GM03348 (cell line): ENCODE measurements at places on chromosomes 4 and X.

DNA sequence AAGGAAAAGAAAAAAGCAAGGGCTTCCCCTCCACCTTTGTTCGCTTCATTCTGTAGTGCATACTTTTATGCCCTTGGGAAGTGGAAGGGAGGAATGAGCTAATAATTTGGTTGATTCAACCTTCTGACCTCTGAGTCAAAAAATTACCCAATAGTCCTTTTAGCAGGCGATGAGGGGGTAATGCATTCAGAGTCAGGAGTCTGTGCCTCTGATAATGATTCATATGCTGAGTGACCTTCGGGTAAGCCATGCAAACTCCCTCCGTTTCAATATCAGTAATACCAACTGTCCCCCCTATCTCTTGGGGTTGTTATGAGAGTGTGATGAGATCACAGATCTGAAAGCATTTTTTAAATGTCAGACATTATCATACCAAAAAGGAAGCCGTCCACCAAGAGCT lies 41.6 kb upstream of the ACSL4 start:
- peak; percentile 64 for DNase-seq

GRCh38 chr4:54746218-54746617 lies 88.5 kb downstream of the KIT start:
- DNase-seq = peak; percentile 25

DNA sequence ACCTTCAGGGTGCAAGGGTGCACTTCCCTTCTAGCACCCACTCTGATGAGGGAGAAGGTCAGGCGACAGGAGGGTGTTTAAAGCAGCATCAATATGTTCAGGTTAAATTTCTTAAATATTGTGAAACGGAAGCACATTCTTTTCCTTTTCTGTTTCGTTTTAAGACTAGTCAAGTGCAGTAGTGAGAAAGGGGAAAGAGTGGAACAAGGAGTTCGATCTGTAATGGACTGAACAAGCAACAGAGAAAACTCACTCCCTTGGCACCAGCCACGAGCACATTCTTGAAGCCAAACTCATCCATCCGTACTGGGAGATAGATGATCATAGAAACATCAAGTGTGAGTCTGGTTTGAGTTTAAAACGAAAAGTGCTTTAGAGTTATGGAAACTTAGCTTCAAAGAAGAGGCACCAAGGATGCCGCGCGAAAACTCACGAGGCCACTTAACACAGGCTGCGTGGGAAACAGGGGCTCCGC lies 815 bp downstream of the FAM53A start:
- DNase-seq = peak; percentile 76

DNA sequence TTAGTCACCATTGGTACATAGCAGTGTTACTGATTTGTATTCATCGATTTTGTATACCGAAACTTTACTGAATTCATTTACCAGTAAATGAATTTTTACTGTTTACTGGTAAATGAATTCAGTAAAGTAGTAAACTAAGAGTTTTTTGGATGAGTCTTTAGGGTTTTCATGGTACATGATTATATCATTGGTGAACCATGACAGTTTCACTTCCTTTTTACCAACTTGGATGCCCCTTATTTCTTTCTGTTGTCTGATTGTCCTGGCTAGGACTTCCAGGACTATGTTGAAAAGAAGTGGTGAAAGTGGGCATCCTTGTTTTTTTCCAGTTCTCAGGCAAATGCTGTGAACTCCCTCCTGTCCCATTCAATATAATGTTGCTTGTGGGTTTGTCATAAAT lies 494.9 kb downstream of the GALNTL6 start:
- no peak for DNase-seq

DNA sequence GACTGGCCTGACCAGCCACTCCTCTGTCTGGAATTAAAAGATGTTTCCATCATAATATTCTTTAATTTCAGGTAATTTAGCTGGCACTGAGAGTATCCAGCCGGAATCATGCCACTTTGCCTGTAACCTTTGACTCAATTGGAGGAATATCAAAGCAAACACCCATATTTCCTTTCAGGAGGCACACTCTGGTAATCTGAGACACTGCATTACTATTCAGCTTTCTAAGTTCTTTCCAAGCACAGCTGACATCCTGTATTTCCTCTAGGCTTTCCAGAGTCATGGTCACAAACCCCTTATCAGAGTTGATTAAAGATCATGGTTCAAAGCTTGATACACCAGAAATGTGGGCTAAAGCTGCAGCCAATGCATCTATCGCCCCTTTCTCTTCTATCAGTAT lies 29.3 kb downstream of the INTS12 start:
- no peak for DNase-seq

DNA sequence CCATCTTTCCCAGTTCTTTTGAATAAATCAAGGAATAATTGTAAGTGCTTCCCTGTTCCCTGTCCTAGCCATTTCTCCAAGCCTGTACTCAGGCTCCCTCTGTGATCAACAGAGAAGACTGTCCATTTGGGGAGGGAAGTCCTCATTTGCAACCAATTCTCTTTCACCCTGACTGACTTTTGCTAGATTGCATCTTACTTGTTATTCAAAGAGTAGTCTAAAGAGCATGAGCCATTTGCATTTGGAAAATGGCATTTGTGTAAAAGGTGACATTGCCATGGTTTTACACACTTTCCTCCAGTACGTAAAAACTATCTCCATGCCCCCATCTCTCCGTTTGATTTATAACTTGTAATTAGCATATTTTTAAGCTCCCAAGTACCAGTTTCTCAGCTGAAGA lies 110.6 kb downstream of the MBNL3 start:
- DNase-seq = no peak

DNA sequence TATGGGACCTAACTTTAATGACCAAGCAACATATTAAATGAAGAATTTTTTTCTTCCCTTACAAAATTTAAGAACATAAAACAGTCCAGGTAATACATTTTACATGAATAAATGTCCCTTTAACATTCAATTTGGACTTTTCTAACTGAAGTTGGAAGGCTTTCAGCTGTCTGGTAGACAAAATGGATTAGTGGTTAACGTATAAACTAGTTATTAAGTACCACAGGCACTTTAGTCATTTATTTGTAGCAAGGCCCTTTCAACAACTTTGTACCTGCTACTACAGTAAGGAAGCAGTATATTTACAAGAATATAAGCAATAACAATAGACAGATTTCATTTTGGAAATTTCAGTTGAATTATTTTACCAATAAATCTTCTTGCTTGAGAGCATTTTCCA lies 152.5 kb upstream of the TENT5D start:
- DNase-seq = no peak

- DNase-seq = no peak
Observed at GRCh38 chr4:54954656-54955388, 170.6 kb downstream of the KDR start.

DNA sequence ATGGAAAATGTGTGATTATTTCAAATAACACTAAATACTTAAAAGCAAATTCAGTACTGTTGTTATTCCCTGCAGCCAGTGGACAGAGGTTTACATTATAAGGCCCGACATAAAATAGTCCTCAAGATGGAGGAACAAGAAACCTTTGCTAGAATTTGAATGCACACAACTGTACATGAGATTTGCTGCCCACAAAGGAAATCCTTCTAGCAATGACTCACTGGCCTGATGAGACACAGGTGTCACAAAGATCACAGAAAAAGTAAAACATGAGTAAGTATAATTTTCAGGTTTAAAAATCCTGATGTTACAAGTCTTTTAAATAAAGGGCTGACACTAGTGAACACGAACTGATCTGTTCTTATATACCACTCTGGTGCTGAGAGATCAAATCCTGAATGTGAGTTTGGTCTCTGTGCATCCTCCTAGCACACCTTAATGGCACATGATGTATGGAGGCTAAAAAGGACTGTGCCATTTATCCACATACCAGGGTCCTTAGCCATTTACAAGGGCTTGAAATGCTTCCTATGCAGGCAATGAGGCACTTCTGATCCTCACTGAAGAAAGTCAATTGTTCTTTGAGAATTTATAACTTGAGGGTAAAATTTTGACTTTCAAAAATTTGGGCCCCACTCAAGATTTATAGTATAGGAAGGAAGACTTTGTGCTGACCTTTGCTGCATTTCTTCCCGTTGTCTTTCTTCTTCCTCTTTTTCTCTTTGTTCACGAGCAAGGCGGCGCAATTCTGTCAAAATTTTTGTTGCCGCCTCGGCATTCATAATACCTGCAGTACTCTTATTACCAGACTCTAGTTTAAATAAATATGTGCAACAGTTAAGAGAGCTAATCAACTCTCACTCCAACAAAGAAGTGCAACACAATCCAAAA lies 23.0 kb downstream of the MAP7D3 start:
- DNase-seq = no peak

GRCh38 chr4:182975806-182976205 lies 58.6 kb upstream of the DCTD start:
- peak; percentile 78 for DNase-seq

- DNase-seq = peak; percentile 23
Observed at GRCh38 chrX:3271834-3272186, 74.6 kb downstream of the MXRA5 start.

DNA sequence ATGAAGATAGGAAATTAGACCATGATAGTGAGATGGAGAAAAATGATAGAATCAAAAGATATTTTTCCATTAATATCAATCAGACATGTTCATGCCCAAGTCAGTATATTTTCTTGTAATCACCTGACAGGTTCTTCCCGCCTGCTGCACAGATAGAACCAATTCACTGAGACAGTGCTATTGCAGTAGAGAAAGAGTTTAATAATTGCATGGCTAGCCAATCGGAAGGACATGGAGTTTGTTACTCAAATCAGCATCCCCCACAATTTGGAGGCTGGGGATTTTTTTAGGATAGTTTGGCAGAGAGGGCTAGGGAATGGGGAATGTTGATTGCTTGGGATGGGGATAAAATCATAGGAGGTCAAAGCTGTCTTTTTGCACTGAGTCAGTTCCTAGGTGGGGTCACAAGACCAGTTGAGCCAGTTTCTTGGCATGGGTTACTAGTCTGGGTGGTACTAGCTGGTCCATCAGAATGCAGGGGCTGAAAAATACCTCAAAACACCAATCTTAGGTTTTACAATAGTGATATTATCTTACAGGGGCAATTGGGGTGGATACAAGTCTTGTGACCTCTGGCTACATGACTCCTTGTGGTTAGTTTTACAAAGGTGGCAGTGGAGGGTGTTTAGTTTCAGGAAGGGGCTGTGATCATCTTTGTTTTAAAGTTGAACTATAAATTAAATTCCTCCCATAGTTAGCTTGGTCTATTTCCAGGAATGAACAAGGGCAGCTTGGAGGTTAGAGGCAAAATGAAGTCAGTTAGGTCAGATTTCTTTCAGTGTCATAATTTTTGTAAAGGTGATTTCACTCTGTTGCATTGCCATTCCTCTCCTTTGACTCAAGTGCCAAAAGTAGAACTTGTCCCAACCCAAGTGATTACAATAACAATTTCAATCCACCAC lies 100.3 kb upstream of the PDE5A start:
- no peak for DNase-seq

GRCh38 chrX:331151-331824 lies 12.7 kb upstream of the GTPBP6 start:
- peak; percentile 78 for DNase-seq

- no peak for DNase-seq
Observed at GRCh38 chr4:56906489-56907393, 959 bp upstream of the REST start.

- no peak for DNase-seq
Observed at GRCh38 chr4:52979020-52979419, 116.9 kb downstream of the RASL11B start.

DNA sequence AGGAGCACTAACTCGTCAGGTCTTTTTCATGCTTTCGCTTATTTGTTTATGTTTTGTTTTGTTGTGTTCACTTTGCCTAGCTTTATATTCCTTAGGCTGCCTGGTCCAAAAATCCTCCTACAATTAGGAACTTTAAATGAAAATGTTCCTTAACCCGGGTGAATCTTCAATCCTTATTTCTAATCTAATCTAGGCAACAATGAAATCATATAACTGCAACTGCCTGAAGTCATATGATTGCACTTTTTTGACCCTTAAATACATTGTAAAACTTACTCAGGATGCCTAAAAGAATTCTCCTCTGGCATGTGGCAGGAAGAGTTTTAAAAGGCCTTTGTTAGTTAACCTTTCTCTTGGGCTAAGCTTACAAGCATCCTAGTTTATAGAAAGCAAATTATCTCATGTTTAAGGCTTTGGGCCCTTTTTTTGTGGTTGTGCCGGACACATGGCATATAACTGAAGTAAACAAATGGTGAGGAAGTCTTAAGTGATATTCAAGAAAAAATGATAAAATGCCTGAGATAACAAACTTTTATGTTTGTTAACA lies 279.4 kb downstream of the FAT4 start:
- no peak for DNase-seq

- no peak for DNase-seq
Observed at GRCh38 chr4:164012396-164013027, 518.0 kb downstream of the TMA16 start.

DNA sequence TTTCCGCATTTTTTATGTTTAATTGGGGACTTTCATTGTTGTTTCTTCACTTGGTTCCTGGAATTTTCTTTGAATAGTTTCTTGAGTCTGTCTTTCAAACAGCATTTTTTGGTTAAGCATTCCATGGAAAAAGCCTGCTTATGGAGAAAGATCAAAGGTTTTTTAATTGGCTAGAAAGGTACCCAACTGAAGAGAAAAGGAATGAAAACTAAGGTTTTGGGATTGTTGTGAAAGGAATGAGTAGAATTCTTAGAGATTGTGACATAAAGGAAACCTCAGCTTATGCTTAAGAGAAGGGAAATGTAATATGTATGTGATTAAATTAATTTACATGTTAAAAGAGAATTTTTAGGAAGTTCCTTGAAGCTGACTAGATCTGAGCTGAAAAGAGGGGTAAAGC lies 82.8 kb downstream of the CCKAR start:
- DNase-seq = peak; percentile 16

DNA sequence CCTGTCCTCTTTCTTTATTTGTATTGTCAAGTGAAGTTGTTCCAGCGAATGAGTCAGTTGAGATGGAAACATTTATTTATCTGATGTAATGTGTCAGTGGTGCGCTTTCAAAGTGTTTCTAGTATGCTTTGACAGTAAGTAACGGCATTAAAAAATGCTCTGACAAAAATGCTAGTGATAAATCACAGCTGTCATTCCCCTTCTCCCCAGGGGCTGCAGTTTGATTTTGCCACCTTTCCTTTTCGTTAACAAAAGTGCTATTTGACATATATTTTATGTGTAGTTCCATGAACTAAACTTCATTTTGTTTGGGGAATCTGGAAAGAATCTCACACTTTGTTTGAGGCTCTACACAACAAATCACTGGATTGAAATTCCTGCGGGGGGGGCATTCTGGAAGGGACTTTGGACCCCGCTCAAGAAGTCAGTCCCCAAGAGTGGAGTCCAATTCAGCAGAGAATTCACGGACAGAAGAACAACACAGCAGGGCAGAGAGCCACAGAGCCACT lies 7.6 kb upstream of the TBC1D19 start:
- peak; percentile 39 for DNase-seq
